Stimulated activated CD8-positive, alpha-beta memory T cell treated with anti-CD3 and anti-CD28 coated beads, Interleukin-4, amount 100 ng/mL, for 24 hours (primary cell): ENCODE measurements at places on chromosomes 2 and 18.

- no peak for DNase-seq
Measured at GRCh38 chr2:33426666-33427231, 49.7 kb upstream of the RASGRP3 start.

DNA sequence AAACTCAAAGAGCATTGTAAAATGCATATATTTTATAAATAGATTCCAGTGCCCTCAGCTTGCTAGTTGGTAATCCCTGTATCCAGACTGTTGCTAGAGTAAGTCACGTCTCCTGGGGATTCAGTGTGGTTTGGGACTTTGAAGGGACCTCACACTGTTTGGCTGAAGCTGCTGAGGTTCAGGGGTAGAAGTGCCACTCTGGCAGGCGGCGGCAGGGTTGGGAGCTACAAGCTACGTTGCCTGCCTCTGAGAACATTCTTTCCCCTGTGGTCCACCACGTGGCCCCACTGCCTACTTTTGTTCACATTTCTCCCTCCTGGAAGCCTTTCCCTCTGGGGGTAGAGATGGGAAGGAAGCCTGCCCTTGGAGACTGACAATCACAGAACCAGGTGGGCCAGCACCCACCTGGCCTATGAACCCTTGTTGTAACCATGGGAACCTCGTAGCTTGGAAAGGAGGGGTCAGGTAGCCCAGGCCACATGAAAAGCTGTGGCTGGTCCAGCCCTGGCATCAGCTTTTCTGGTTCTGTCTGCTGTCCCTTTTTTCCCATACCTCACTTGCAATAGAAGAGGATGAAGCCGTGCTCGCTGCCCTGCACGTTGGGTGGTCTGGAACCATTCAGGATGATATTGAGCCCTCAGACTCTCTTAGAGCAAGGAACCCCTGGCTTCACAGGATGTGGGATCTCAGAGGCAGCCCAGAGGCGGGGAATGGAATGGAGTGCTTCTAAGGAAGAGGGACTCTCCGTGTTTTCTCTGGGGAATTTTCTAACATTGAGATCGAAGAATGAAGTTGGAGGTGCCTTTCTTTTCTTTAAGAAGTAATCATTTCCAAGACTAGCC, 2.9 kb downstream of the RNF144A start:
- no peak for DNase-seq

- no peak for DNase-seq
Measured at GRCh38 chr2:7899241-7899640, 782.6 kb upstream of the ID2 start.

- no peak for DNase-seq
Measured at GRCh38 chr18:74898965-74899364, 301.3 kb downstream of the ZNF407 start.

DNA sequence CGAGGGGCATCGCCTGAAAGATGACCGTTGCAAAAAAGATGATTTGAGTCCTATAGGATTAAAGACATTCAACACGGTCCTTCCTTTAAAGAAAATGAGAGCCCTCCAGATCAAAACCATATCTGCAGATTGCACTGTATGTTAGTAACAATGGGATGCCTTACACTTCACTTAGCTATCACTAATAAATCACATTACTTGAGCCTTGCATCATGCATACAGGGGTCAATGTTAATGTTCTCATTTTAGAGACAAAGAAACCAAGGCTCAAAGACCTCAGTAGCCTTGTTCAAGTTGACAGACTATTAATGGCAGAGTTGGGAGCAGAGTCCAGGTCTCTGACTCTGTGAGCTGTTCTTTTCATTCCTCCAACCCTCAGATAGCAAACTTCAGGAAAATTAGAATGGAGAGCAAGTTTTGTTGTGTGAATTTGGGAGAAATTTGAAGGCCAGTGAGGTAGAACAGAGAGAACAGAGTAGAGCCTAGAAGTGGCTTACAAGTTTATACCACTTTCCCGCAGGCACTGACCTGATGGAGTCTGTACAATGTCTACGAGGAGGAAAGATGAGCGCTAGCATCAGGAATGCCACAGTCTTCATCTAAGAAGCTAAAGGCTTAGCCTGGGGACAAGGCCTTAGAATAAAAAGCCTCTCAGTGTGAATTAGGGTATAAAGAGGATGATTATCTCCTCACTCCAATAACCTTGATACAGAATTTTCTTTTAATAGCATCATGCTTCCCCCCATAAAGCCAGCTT, 48.3 kb downstream of the TRIB2 start:
- no peak for DNase-seq

DNA sequence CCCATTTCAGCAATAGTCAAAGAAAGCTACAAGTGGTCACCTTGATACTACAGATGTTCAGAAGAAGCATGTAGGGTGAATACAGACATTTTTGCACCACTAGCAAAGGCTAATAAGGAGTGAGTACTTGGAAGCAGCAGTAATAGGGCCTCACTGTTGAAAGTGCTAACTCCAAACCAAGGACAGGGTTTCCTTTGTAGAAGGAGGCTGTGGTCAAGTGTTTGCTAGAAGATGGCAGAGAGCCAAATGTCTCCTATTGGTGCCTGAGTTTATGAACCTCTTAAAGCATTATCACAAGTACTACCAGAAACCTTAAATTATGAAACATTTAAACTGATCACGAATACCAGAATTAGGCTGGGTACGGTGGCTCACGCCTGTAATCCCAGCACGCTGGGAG, 308.1 kb downstream of the ZEB2 start:
- DNase-seq, result no peak

DNA sequence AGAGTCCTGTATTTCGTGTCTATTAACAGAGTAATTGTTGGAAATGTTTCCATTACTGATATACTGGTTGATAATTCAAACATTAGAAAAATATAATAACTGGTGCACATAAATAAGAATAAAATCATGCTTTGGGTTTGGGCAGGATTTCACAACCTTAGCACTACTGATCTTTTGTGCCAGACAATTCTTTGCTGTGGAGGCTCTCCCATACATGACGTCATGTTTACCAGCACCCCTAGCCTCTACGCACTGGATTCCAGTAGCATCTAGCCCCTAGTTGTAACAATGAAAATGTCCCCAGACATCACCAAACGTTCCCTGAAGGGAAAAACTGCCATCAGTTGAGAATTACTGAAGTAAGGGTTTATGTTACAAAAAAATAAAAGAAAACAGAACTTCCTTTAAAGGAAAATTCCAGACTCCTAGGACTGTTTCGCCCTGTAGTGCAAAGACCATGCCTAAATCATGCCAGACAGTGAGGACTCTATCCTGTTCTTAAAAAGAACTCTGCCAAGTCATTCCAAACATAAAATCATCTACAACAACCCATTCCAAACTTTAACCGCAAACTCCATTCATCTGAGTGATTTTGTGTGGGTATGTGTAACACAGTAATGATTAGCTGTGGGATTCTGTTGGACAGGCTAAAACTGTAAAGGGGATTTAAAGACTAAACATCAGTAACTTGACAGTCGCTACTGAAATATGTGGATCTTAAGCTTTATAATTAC, 313.4 kb upstream of the CCDC68 start:
- DNase-seq, result no peak

DNA sequence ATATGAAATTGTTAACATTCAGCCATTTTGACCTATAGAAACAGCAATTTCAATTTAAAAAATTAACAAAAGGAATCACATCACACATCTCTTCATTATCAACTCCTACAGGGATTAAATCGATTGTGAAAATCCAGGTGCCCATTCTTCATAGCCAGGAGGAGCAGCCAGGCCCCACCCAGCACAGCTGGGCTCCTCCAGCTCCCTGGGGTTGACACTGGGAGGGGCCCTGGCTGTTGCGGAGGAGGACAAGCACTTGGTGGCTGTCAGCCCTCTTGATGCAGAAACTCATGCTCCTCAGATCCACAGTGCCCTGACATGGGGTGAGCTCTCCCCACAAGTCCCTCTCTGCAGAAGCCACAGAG, 99.8 kb downstream of the FAM210A start:
- no peak for DNase-seq
